ENCODE measurements at places on chromosomes 7 and 10.

DNA sequence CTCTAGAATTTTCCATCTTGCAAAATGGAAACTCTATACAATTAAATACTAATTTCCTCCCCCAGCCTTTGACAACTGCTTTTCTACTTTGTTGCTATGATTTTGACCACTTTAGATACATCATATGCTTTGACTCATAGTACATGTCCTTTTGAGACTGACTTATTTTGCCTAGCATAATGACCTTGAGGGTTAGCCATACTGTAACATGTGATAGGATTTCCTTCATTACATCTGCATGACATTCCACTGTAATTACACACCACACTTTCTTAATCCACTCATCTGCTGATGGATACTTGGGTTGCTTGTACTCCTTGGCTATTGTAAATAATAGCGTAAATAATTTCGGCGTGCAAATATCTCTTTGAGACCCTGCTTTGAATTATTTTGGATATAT is 127.7 kb downstream of the JAZF1 start:
- no peak for DNase-seq

DNA sequence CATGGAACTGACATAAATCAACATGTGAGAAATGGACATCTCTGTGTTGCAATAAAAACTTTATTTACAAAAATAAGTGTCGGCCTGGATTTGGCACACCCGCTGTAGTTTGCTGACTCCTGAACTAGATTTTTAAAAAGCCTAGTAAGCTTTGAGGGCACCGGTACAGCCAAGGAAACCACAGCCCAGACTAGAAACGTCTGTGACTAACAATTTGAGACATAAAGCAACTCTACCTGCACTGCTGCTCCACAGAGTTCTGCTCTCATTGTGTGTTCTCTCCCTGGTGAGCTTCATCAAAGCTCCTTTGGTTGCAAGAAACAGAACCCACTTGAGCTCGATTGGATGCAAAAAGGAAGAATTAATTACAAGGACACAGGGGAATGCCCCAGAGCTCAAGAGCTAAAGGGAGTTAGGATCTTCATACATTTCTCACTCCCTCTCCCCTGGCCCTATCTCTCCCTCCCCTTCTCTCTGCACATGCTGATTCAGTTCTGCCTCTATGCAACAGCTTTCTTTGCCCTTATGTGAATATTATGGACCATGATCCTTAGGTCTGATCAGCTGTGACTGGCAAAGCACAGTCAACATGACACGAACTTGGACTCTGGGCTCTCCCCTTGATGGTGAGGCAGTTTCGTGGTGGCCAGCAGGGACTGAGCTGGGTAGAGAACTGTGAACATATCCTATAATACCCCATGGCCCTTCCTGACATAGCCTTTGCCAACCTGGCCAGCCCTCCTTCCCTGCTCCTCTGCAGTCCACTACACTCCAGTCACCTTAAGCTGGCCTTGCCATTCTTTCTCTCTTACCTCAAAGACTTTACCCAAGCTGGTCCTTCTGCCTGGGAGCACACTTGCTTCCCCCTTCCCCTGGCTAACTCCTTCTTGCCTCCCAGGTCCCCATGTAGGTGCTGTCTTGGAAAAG is 77.5 kb upstream of the YAE1 start:
- no peak for DNase-seq

- DNase-seq: no peak
Measured at GRCh38 chr10:71432101-71432905, 35.6 kb downstream of the CDH23 start.

GRCh38 chr7:50612704-50613103 is 47.5 kb upstream of the DDC start:
- no peak for DNase-seq

DNA sequence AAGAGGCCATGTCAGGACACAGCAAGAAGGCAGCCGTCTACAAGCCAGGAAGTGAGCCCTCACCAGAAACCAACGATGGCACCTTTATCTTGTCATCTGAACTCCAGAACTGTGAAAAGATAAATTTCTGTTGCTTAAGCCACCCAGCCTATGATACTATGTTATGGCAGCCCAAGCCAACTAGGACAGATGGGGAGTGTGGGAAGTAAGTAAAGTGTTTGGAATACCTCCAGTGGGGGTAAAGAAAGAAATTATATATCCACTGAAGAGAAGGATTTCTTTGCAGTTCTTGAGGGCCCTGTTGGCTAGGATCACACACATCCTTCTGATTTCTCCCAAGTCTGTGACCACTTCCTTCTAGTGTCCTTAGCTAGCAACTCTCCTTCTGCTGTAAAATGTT is 384.4 kb downstream of the TNS3 start:
- no peak for DNase-seq

- DNase-seq: no peak
Measured at GRCh38 chr7:125390981-125391380, 461.4 kb upstream of the POT1 start.

- no peak for DNase-seq
Measured at GRCh38 chr7:81883801-81884393, 114.0 kb upstream of the HGF start.

- DNase-seq: no peak
Measured at GRCh38 chr10:68284062-68285001, 47.5 kb upstream of the HNRNPH3 start.

DNA sequence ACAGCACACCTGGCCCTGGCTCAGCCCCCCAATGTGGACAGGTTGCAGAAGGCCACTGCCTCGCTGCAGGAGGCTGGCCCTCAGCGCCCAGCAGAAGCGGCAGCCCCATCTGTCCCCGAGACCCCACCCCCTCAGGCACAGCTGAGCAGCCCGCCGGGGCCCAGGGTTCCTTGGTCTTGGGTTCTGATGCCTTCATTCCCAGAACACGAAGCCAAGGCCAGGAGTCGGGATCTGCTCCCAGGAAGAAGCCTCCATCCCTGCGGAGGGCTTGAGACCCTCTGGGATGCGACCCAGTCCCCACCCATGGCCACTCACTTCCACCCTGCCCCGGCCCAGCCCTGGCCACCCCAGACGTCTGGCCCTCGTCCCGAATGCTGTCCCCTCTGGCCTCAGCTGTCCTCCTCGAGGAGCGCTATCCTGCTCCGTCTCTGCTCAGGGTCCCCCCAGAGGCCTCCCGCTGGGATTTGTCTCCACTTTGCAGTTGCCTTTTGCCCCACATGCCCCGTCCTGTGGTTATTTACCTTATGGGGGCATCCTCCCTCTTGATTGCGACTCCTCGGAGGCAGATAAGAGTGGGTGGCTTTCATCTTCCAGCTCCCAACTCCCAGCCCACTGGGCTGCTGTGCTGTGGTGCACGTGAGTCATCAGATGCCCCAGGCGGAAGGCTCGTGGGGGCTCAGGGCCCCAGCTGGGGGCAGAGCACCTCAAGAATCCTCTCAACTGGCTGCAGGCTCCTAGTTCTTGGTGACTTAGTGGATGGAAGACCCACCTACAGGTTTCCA is 97.5 kb downstream of the MKI67 start:
- no peak for DNase-seq

- DNase-seq: no peak
Measured at GRCh38 chr7:50693455-50694130, 89.1 kb downstream of the GRB10 start.

GRCh38 chr10:122239578-122240257 is 31.4 kb upstream of the BTBD16 start:
- no peak for DNase-seq

- no peak for DNase-seq
Measured at GRCh38 chr7:117937049-117937752, 64.0 kb upstream of the CTTNBP2 start.

GRCh38 chr10:114680543-114681117 is 22.6 kb upstream of the ABLIM1 start:
- DNase-seq: no peak

- no peak for DNase-seq
Measured at GRCh38 chr7:49014870-49015269, 90.5 kb downstream of the CDC14C start.

DNA sequence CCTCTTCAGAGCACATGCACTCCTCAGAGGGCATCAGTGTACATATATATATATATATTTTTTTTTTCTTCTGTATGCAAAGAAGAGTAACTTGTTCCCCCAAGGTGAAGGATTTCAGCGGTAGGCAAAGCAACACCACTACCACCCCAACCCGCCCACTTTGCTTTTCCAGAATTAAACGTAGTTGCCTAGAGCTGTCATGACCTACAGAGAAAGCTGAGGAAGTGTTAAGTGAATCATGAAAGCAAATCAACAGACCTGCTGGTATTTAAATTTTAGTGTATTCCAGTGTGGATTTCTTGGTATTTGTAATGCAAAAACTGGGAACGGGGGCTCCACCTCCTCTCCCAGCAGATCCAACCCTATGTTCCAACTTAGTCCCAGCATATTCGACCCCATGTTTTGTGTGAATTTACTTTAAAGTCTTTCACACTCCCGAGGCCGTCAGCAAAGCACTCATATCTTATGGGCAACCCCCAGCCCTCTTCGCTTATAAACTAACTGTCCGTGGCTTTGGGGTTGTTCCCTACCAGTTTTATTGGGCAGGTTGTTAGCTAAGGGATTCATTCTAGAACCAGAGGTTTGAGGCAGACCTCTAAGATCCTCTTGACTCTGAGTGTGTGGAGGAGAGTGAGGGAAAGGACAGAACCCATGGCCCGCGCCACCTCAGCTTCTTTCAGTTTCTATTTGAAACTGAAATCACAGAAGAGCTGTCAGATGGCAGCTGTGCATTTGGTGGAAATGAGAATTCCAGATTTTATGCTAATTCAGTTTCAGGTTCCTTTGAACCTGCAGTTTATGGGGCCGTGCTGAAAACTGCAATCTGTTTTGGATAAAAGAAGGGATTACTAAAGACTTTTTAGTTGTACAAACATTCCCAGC is 450.2 kb upstream of the GALNT17 start:
- no peak for DNase-seq

DNA sequence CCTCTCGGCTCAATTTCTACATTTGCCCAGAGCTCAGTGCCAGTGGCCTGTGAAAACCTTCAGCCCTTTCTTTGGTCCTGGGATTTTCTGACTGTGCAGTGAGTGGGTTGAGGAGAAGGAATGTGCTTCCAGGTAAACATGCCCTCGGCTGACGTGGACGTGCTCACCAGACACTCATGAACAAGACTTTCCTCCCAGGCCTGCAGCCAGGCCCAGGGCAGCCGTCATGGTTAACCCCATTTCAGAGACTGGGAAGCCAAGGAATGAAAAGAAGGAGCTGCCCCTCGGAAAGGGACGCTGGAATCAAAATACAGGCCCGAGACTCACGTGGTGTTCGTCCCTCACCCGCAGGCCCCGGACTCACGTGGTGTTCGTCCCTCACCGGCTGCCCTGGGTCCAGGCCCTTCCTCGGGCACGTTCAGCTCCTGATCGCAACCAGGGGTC is 8.8 kb upstream of the CALML5 start:
- DNase-seq: no peak

DNA sequence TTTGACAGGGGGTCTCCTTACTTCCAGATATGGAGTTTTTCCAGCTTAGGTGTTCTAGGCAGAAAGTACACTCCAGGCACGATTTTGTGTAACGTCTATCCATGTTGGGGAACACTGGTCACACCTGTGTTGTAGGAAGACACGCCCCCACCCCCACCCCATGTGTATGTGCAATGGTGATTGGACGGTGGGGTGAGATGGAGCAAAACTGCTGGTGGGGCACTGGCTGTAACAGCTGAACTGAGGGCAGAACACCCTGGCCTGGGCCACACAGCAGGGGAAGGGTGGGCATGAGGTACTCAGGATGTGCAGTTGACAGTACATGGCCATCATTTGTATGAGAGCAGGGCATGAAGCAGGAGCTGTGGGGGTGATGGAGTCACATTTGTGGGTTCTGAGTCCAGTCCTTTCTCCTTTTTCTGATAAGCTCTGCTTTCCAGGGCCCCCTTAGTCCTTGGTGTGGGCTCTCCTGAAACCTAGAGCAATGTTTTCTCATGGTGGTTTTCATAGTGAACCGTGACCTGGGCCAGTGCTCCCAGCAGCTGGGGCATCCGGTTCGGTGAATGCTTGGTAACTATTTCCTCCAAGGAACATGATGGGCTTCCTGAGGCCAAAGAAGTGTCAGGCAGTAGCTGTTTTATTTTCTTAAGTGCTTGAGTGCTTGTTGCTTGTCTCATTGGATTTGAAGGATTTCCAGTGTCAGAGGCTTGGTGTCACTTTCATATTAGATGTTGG is 63.4 kb upstream of the AQP1 start:
- no peak for DNase-seq

GRCh38 chr7:126398851-126399529 is 853.8 kb downstream of the GRM8 start:
- no peak for DNase-seq

DNA sequence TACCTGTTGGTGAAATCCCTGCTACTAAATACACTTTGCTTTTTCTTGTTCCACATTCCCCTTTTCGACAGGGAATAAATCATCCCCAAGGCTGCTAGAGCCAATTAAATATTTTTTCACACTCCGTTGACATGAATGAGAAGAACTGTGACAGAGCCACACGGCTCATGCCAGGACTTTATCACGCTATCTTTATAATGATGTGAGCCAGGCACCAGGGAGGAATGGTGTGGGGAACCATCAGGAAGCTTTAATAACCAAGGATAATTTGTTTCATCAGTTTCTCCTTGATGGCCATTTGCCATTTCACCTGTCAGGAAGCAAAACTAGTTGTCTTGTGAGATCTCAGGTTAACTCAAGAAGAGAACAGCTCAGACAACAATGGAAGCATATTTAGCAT is 193.0 kb upstream of the C7orf33 start:
- no peak for DNase-seq

DNA sequence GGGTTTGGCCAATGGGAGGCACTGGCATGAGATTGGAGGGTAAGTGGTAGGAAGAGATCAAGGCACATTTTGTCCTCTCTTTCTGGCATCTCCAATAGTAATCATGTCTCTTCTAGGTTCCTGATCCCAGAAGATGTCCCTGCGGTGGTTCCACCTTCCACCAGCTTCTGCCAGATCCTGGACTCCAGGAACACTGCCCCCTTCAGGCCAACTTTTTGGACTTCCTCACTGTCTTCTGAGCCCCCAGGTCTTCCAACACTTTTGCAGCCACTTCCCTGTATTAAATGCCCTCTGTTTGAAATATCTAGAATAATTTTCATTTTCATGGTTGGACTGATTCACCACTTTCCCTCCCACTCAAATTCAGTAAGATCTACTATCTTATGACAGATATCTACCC is 60.9 kb downstream of the BAMBI start:
- DNase-seq: no peak

DNA sequence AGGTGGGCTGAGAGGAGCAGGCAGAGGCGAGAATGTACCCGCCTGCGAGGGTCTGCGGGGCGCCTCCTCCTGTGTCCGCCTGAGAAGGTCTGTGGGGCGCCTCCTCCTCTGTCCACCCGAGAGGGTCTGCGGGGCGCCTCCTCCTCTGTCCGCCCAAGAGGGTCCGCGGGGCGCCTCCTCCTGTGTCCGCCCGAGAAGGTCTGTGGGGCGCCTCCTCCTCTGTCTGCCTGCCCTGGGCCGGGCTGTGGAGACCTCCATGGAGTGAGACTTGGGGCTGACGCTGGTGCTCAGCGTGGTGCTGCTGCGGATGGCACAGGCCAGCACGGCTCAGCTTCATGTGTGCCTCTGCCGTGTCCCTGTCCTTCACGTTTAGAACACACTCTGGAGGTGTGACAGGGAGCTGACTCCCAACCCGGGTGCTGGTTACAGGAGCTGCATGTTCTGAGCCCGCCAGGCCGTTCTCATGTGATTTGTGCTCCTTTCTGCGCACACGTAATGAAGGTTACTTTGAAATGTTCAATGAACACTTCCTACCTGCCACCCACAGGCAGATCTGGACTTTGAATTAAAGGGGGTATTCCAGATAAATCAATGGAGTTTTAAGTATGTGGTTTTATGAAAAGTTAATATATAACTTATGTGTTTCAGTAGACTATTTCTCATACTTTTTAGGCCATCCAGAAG is 20.5 kb upstream of the GET4 start:
- DNase-seq: no peak
